ENCODE measurements at places on chromosomes 11 and 22.

GRCh38 chr11:94750319-94751217 lies 17.6 kb upstream of the AMOTL1 start:
- no peak for DNase-seq

DNA sequence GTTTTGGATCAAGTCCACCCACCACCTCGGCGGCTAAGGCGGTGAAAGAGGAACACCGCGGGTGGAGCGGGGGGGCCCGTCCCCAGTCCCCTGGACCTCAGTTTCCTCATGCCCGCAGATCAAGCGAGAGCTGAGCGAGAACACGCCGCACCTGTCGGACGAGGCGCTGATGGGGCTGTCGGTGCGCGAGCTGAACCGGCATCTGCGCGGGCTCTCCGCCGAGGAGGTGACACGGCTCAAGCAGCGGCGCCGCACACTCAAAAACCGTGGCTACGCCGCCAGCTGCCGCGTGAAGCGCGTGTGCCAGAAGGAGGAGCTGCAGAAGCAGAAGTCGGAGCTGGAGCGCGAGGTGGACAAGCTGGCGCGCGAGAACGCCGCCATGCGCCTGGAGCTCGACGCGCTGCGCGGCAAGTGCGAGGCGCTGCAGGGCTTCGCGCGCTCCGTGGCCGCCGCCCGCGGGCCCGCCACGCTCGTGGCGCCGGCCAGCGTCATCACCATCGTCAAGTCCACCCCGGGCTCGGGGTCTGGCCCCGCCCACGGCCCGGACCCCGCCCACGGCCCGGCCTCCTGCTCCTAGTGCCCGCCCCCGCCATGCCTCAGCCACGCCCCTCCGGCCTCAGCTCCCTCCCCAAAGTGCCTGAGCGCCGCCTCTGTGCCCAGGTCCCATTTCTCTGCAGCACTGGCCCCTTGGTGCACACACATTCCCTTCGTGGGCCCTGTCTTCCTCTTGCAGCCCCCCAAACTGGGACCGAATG lies 12.7 kb downstream of the MAFF start:
- peak; percentile 83 for DNase-seq

DNA sequence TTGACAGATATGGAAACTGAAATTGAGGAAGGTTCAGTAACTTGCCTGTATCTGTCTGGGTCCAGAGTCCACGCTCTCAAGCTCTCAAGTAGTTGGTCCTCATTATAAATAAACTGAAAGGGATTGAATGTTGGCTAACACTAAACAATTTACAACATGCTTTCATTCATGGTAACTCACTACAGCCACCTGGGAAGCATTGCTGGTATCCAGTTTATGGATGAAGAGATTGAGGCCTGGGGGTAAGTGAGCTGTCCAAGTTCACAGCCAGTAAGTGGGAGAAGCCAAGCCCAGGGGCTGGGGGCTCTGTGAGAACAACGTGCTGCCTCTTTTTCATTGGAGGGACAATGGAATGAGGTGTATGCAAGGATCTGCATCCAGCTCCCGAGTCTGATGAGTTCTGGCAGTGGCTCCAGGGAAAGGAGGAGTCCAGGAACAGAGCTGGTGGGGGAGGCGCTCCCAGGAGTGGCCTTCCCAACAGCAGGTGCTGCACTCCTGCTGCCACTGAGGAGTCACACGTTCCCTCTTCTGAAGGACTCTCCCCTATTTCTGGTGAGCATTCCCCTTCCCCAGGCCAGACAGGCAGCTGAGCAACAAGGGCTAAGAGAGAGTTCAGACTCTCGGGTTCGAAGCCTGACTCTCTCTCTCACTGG lies 175.8 kb downstream of the CSNK2A3 start:
- no peak for DNase-seq

DNA sequence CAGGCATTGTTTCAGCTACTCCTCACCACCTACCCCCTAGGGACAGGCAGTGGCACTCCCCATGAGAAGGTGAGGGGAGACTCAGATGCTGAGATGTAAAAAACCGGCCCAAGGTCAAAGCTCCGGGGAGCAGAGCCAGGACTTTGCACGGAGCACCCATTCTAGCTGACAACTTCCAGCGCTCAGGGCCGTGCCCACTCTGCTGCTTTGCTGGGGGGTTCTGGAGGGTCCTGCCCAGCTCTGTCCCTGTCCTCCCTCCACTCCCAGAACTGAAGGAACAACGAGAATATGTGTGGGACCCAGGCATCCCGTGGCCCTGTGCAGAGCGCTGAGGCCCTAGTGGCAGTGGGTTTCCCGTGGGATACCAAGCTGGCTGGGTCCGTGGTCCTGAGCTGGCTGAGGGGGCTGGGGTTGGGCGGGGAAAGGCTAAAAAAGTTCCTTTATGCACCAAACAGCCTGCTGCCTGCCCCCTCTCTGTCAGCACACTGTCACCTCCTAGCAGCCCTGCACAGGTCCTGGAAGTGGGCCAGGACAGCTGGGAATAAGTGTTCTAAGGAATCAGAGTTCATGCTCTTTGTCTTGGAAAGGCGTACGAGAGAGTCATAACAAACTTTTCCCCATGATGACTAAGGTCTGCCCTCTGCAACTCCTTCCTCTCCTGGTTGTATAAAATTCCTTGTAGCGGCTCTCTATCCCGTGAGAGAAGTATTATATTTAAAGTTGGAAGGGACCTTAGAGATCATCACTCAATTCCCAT lies 1.9 kb downstream of the MS4A10 start:
- DNase-seq: no peak

DNA sequence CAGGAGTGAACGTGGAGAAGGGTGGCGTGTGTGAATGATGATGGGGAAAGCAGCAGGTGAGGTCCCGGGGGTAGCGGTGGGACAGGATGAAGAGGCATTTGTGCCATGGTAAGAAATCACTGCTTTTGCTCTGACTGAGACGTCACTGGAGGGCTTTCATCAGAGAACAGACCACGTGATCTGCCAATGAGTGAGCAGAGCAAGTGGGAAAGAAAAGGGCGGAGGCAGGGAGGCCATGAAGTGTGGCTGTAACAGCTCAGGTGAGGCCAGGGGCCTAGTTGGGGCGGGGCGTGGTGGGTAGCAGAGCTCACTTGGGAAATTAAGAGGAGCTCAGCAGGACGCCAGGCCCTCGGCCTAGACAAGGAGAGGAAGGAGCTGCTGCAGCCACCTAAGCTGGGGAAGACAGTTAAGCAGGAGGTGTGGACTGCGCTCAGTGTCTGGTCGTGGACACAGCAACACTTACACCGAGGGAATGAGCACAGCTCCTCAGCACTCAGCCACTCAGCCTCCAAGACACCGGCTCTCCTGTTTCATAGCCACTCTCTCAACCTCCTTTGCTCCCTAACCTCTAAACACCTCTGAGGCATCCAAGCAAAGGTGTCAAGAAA lies 14.1 kb upstream of the TMEM121B start:
- DNase-seq: no peak

- no peak for DNase-seq
Measured at GRCh38 chr11:20754933-20755332, 85.5 kb downstream of the NELL1 start.

DNA sequence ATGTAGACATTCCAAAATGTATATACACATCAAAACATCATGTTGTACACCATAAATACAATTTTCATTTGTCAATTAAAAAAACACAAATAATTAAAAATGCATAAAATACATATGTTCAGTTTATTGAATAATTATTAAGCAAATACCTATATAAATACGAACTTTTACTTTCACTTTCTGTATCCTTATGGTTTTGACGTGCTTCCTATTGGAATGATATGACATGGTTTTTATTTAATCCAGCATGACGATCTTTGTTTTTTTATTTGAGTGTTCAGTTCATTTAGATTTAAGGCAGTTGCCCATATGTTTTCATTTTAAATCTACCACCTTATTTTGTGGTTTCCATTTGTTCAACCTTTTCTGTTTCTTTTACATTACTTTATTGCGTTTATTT lies 198.3 kb upstream of the PLET1 start:
- no peak for DNase-seq

GRCh38 chr11:20511982-20512381 lies 87.4 kb upstream of the SLC6A5 start:
- no peak for DNase-seq

- DNase-seq: no peak
Measured at GRCh38 chr22:35842954-35843353, 125.3 kb downstream of the APOL5 start.

DNA sequence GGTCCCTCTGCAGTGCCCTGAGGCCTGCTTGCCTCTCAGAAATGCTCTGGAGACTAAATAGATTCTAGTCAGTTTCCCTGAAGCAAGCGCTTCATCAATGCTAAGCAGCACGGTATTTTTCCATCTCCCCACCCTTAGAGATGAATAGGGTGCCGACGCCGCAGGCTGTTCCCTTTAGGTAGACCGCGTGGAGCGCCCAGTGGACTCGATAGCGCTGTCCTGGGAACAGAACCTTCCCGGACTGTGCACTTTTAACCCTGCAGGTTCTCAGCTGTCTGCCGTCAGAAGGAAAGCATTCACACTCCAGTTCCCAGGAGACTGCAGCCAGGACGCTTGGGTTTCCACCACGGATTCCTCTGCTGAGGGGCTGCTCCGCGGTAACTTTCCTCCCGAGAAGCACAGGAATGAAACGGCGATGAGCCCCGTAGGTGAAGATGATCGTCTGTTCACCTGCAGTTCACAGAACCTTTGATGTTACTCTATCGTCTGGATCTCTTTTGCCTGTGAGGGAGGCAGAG lies 9.1 kb upstream of the KCNJ1 start:
- no peak for DNase-seq

- DNase-seq: peak; percentile 91
Measured at GRCh38 chr11:61695917-61696316, 15.7 kb downstream of the DAGLA start.

GRCh38 chr11:71238941-71239340 lies 13.4 kb downstream of the SHANK2 start:
- no peak for DNase-seq

All from activated T-cell treated with anti-CD3 and anti-CD28 coated beads, Interleukin-2, amount 50 U/mL, for 1 hour (primary cell).